ENCODE measurements at places on chromosomes 1 and 21.
A peak's percentile ranks its signal among the peaks of the same experiment; 100 is the strongest.

GRCh38 chr1:92511541-92511940 is 24.8 kb upstream of the GFI1 start:
- no peak for DNase-seq

GRCh38 chr1:21639594-21640041 is 29.5 kb downstream of the RAP1GAP start:
- no peak for DNase-seq

- DNase-seq = no peak
Measured at GRCh38 chr1:78587211-78587610, 33.0 kb upstream of the IFI44L start.

DNA sequence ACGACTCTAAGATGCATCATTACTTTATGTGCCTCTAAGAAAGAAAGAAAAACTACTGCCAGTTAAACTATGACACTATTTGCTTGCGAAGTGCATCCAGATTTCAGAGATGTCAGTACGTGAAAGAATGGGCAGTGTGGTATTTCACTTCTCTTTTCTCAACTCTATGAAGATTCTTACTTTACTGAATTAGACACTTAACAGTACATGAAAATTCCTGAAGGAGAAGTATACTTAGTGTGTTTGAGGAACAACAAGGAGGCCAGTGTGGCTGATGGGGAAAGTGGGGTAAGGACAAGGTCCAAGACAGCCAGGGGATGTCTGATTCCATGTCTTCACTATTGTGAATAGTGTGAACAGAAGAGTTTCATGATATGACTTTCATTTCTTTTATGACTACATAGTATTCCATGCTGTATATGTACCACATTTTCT is 53.9 kb upstream of the HSD17B7 start:
- DNase-seq = no peak

DNA sequence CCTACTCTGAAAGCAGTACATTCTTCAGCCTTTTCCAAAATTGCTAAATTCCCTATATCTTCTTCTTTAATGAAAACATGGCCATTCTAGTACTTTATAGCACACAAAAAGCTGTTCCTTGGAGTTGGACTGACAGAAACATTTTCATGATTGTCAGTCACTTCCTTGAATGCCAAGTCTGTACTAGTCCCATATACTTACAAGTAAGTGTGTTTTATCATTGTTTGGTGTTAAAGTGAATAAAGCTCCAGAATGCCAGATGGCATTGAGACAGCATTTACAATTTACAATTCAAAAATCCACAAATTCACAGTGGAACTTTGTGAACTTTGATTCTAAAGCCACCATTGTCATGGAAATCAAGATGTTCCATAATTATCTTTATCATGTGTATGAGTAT is 36.5 kb downstream of the KCNK2 start:
- DNase-seq = no peak

DNA sequence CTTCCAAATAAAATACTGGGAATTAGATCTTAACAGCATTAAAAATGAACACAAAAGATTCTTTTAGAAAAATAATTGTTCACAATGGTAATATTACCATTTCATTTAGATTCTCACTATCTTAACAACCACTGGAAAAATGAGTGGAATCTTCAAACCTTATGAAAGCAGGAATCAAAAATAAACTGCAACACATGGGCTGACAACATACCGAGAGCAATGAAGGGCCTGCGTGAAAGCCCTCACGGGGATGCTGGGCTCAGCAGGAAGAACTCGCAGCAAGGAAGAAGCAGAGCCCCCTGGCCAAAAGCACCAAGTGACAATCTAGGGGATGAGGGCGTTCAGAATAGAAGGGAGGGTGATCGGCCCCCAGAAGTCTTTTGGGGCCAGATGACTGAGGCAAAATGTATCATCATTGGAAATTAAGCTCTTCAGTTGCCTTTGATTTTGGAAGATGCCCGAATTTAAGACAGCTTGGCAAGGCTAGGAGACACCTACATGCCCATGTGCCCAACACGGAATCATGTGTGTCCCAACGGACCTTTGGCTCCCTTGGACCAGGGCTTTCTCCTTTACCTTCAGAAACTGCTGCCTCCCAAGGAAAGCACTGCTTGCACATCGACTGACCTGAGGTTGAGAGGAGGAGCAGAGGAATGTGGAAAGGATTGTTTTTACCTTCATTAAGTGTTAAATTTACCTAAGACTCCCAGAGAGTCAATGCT is 103.9 kb downstream of the TGFBR3 start:
- DNase-seq = no peak

GRCh38 chr1:86491171-86491950 is 22.6 kb downstream of the CLCA1 start:
- no peak for DNase-seq

DNA sequence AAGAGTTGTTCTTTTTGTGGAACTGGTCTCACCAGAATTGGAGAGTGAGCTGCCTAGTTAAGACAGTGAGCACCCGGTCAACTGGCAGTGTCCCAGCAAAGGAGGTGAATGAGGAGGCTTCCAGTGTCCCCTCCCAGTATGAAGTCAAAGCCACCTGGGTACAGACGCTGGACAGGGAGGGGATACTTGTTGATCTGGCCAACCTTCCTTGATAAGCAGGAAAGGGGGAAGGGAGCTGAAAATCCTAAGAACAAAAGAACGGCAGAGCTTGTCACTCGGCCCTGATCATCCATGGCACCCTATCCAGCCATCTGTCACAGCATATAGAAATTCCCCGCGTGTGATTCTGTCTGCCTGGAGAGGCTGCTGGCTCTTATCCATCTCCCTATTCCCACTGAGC is 91.5 kb downstream of the SSBP3 start:
- DNase-seq = no peak

DNA sequence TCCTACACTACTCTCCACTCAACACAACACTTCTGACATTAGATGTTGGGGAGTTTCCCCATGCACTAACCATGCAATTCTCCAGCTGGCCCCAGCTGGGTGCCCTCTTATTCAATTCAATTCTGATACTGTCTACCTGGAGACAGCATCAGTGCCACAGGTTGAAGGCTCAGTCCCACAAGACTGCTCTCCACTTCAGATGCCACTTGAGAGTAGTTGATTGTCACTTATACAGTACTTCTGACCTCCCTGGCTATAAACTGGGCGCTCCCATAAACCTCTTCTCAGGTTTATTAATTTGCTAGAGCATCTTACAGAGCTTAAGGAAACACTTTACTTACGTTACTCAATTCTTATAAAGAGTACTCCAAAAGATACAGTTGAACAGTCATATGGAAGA is 442.3 kb downstream of the LRRIQ3 start:
- no peak for DNase-seq

DNA sequence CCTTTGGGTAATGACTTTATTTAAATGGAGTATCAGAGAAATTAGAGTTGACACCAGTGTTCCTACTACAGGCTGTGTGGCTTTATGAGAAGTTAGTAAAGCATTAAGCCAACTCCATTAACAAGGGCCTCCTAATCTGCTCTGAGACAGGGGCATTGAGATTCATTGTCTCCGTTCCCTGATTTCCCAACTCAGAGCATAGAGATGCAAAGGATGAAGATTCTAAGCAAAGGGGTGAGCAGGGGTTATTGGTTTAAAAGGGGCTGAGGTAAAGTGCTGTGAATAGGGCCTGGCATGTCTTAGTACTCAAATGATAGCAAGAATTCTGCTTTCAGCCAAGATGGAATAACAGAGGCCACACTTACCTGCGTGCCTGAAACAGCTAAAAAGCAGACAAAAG is 428.4 kb downstream of the PTPRU start:
- no peak for DNase-seq

DNA sequence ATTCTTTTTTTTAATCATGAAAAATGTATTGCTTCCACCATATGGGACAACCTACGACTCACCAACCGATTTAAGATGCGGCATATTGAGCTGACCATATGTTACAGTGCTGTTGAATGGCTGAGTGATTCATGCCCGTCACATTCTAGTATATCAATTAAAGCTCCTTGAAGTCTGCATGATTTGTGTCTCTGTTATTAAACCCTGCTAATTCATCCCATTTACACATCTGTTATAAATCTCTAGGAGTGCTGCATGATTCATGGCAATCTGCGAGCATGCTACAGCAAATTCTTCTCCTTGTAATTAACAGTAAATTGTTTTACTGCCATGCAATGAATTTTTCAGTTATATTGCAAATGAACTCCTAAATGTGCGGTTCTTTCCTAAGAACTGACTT is 239.8 kb downstream of the USH2A start:
- no peak for DNase-seq

DNA sequence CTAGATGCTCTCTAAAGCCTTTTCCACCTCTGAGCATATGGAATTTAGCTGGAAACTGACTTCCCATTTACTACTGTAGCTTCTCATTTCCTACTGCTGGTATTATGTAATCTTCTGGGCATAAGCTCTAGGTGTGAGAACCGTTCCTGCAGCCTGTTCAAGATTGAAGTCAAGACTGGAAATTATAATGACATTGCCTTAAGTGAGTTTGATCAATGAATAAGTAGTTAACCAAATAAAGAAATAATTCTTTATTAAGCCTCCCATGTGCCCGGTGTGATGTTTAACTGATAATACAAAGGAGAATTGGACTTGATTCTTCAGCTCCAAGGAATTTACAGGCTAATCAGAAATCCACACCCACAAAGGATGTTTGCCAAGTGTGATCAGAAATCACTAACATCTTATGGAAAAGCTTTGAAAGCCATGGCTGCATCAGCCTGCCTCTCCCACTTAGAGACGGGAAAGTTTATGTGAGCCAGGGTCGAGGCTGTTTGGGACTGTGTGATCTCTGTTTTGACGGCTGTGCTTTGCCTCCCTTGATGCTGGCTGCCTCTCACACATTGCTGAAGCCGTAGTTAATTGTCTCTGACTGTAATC is 36.4 kb upstream of the PRELP start:
- peak; percentile 63 for DNase-seq

DNA sequence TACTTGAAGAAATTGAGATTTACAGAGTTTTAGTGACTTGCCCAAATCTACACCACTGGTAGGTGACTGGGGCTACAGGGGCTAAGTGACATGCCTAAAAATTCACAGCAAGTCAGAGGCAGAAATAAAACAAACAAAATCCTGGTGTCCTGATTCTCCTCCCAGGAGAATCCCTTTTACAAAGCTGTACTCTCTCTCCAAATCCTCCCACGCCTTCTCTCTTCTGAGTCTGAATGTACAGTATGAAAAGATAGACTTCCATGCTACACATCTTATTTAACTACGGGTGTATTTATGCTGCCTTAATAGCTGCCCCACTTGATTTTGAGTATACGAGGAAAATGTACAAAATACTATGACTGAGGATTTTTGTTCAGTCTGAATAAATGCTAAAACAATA is 65.4 kb downstream of the SGIP1 start:
- no peak for DNase-seq

DNA sequence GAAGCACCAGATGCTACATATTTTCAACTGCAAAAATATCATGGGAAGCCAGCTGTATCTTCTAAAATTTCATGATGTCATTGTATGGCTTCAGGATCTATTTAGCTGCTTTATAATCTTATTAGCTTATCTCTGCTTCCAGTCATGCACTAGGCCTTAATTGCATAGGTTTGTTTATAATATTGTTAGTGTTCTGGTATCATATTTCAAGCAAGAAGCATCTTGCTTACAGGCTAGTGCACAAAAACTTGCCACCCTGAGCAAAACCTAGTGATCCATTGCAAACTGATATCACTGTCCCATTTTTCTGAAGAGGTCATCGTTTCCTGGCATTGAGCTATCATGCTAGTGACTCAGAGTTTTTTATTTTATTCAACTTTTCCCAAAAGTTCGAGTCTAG is 15.7 kb upstream of the NRIP1 start:
- no peak for DNase-seq

- no peak for DNase-seq
Measured at GRCh38 chr1:214670098-214670497, 67.1 kb downstream of the CENPF start.

DNA sequence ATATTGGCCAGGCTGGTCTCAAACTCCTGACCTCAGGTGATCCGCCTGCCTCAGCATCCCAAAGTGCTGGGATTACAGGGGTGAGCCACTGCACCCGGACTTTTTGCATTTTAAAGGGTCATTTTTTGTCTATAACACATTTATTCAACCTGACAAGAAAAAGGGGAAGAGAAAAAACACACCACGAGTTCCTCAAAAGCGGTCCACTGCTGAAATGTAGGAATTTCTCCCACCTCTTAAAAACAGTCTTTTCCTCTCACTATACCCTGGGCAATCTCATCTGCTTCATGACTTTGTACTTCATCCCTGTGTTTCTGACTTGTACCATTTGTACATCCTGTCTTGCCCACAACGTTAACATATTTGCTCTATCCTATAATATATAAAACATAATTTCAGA is 413.3 kb upstream of the PTBP2 start:
- DNase-seq = no peak

DNA sequence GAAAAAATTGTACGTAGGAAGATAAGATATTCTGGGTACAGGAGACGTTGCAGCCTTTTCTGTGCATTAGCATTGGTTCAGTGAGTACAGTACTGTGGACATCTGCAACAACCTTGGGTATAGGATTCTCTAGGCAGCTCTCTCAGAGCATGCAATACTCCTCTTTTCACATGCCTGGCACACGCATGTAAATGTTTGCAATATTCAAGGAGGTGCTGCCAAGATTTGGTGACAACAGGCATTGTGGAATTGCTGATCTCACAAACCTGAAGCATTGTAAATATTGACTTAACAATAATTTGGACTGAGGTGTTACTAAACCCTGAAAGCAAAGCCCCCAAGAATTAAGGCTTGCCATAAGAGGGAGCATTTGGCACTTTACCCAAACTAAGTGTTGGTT is 126.8 kb downstream of the GRIK1 start:
- no peak for DNase-seq

DNA sequence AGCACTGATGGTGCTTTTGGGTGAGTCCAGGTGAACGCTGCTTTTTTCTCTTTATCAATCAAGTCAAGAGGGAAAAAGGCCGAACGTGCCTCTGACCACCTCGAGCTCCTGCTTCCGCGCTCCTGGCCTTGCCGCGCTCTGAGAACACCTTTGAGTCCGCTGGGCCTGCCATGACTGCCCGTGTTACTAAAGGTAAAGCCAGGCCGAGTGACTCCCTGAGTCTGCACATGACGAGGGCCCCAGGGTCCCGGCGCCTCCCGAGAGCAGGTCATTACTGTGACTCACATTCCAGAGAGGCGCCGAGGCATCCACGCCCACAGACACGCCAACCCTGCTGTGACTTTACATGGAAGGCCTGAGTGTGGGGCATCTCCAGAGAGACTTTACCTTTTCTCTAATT is 11.1 kb downstream of the POFUT2 start:
- DNase-seq = no peak
